ENCODE measurements at places on chromosomes 5 and 9.
A peak's percentile ranks its signal among the peaks of the same experiment; 100 is the strongest.

DNA sequence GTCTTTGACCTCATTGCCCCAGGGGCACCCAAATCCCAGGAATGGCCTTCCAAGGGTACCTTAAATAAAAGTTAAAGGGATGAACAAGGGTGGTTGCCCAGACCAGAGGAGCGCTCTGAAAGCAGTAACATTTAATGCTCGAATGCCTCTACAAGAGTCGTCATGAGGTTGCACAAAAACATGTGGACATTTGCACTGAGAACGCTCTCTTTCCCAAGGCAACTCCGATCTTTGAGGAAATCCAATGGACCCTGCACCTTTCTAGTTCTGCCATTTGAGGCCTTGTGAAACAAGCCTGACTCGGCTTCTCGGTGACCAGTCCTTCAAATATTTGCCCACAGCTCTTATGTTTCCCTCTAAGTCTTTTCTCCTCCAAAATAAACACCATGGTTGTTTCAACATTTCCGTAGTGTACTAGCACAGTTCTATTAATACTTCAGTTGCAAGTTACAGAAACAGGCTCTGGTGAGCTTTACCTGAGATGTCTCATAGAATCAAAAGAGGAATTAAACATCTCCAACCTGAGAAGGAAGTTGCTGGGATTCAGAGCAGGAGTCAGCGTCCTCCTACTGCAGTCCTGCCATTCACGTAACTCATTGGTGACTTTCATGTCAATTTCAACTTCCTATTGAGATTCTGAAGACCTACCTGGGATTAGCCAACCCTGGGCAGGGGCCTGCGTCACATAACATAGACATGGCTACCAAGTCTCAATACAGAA is 168.8 kb upstream of the RAI14 start:
- no peak for DNase-seq

DNA sequence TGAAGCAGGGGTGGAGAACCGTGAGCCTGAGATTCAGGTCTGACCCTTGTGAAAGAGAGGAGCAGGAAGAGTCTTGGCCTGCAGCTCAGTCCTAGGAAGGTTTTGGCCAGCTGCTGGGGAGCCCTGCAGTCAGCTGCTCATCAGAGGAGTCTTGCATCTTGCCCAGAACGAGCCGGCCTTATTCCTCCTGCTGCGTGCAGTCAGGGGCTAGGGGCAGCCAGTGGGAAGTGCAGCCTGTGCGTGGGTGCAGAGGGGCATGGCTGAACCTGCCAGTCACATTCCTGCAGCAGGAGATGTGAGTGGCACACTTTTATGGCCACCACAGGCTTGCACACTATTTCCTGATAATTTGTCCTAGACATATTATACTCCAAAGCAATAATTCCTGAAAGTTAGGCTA is 278.7 kb downstream of the NPR3 start:
- no peak for DNase-seq

GRCh38 chr5:158679221-158679641 is 420.5 kb downstream of the EBF1 start:
- no peak for DNase-seq

GRCh38 chr9:133884907-133885744 is 107.0 kb downstream of the VAV2 start:
- no peak for DNase-seq

GRCh38 chr9:34929506-34930102 is 28.5 kb upstream of the PHF24 start:
- DNase-seq, result peak; percentile 40

GRCh38 chr9:88783711-88784083 is 207.6 kb upstream of the S1PR3 start:
- DNase-seq, result no peak

DNA sequence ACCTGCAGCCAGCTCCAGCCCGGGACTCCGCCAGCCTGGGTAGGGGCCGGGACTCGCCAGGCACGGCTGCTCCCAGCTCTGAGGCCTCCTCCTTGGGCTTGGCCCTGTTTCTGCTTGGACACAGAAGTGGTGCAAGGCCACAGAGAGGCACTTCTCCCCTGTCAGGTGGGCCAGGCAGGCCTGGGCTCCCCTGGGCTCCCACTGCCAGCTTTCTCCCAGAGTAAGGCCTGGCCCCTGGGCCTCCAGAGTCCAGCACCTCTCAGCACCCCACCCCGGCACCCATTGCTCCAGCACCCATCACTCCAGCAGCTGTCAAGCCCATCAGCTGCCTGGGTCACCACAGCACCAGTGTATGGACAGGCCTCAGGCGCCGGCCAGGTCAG is 71.1 kb upstream of the LRRTM2 start:
- DNase-seq, result no peak

GRCh38 chr5:135032999-135033861 is 798 bp downstream of the PITX1 start:
- no peak for DNase-seq

- no peak for DNase-seq
Measured at GRCh38 chr9:123883634-123884033, 46.3 kb downstream of the DENND1A start.

DNA sequence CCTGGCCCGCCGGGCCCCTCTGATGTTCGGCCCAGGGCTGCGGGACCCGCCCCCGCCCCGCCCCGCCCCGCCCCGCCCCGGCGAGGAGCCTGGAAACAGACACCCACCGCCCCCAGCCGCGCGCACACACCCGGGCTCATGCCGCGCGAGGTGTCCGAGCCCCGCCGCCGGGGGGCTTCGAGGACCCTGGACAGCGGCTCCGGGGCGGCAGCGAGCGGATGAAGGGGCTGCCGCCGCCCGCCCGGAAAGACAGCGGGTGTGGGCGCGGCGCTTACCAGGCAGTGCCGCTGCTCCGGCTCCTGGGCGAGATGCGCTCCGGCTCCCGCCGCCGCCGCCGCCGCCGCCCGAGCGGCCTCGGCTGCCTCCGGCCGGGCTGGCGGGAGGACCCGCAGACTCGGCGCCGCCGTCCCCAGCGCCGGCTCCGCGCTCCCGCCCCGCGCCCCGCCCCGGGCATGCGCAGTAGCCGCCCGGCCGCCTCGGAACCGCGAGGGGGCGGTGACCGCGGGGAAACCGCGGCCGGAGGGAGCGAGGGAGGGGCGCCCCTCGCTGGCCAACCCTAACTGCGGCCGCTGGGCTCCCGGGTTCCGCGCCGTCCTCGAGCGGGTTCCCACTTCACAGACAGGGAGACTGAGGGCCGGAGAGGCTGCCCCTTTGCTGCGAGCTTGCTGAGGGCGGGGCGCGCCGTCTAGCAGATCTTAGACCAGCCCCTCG is at the start of gene GPRIN1:
GPRIN1 (minus strand) TSS at position 433 of the 711 bp plus-strand sequence. CDS start 10,322 bp downstream, outside the sequence.
- DNase-seq, result peak; percentile 81

- DNase-seq, result peak; percentile 76
Measured at GRCh38 chr9:111926421-111926875, 29.8 kb downstream of the UGCG start.

- DNase-seq, result no peak
Measured at GRCh38 chr9:23522952-23523351, 303.1 kb downstream of the ELAVL2 start.

GRCh38 chr5:102855681-102856388 is 100.7 kb downstream of the PAM start:
- DNase-seq, result no peak

- no peak for DNase-seq
Measured at GRCh38 chr5:9661316-9662015, 31.3 kb upstream of the TAS2R1 start.

GRCh38 chr5:11792621-11793020 is 111.6 kb downstream of the CTNND2 start:
- no peak for DNase-seq

GRCh38 chr9:11063263-11063662 is 450.5 kb upstream of the PTPRD start:
- no peak for DNase-seq

- DNase-seq, result no peak
Measured at GRCh38 chr5:87787625-87788256, 375.0 kb upstream of the CCNH start.

GRCh38 chr5:172093559-172093958 is 87.1 kb upstream of the FBXW11 start:
- no peak for DNase-seq

DNA sequence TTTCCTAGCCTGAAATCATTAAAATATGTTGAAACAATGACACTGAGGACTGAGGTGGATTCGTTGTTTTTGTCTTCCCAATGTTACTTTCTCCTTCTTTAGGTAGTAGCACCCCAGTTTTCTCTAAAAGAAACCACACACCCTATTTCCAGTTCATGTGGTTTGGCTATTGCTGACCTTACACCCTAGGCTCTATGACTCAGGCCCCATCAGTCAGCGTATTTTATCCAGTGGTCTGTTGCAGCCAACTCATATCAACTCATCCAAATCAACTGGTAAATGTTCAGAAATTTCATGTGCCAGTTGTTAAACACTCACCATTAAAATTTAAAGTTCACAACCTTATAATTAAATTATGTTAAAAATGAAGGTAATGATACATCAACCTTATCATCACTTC is 44.6 kb upstream of the NFIB start:
- DNase-seq, result no peak

- DNase-seq, result no peak
Measured at GRCh38 chr9:82410866-82411265, 422.3 kb downstream of the SPATA31D1 start.

DNA sequence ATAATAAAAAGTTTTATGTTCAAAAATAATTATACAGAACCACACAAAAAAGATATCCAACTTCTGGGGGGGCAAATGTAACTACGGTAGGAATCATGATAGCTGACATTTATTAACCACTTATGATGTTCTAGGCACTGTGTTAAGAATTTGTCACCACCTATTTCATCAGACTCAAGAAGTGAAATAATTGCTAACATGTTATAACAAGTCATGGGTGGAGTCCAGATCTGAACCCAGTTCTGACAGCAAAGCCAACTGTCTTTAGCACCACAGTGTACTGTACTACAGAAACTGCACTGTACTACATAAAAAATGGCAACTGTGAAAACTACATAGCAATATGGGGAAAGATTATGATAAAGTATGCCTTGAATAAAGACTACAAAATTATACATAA is 3.0 kb upstream of the SAP30L start:
- no peak for DNase-seq

DNA sequence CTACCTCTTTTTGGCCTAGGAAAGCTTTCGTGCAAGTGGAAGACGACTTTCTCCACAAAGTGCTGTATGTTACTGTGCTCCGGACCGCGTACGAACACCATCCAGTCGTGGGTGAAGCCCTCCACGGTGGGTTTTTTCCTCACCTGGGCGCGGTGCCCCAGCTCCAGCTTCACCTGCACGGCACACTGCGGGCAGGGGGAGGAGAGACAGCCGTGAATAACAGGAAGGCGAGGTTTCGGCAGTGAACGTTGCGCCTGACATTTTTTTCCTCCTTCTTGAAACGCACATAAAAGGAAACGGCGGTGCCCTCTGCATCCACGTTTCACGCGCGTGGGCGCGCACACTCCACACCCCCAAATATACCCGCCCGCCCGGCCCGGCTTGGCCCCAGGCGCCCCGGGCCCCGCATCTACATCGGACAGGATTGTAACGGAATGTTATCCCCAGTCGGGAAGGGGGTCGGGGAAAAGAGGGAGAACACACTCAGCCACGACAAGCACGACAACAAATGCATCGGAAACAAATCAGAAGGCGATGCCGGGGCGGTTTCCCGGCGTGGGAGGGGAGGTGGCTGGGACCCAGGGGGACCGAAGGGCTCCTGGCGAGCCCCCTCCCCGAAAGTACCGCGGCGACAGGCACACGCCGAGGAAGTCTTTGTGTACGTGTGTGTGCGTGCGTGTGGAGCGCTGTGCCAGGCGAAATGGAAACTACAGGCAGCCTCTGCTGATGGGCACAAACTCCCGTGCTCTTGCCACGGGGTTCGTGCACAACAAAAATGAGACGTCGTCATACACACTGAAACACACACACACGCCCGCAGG is 1.4 kb downstream of the MLLT3 start:
- DNase-seq, result peak; percentile 44

DNA sequence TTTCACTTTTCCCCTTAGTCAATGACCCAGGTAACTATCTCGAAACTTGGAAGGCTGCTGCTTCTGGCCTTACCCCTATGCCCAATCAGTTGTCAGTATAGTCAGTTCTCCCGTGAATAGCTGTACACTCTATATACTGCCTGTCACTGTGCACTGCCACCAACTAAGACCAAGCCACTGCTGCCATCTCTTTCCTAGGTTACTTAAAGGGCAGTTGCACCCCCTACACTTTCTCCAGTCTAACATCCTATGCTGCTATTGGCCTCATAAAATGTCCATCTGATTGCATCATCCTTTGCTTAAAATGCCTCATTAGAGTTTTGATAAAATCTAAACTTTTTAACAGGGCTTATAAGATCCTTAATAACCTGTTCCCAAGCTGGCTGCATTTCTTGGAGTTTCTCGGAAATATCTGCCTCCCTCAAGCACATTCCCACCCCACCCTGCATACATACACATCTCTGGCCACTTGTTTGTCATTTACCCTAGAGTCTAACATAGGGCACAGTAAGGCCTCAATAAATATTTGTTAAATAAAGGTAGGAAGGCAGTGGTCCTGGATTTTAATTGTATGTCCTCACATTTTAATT is 32.8 kb upstream of the TNFAIP8 start:
- DNase-seq, result peak; percentile 35

DNA sequence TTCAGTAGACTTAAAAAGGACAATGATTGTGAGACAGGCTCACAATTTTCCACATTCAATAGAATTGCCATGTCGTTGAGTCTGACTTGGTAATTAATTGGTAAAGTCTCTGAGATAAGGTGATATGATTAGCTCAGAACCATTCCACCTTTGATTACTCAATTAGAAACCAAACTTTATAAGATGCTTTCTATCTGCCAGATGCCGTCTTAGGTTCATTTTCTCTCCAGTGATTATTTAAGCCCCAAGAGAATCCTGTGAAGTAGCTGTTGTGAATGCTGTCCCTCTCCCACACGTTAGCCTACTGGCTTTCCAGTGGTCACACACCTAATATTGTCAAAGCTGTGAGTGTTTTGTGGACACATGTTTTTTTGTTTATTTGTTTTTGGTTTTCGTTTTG is 528.9 kb upstream of the ZNF462 start:
- DNase-seq, result no peak

- DNase-seq, result no peak
Measured at GRCh38 chr5:8429778-8430758, 561.1 kb downstream of the MTRR start.

DNA sequence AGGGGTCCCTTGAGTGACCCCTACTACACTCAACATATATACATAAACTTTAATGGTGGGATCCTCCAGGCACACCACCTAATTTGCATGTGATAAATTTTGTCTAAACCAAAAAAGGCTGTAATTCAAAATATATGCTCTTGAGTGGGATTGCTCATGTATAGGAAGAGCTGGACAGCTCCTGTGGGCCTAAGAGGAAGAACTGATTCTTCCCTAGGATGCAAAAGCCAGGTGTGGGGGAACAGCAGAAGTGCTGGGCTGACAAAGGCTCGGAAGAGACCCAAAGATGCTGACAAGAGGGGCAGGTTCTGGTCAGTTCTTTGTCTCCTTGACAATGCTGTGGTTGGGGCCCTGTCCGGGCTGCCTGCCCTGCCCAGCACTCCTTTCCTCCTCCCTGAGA is 43.9 kb downstream of the PCDH1 start:
- DNase-seq, result no peak

GRCh38 chr5:89956838-89957237 is 452.7 kb downstream of the CETN3 start:
- no peak for DNase-seq

GRCh38 chr5:154214371-154215106 is 24.0 kb downstream of the GALNT10 start:
- no peak for DNase-seq

GRCh38 chr5:62701036-62701435 is 122.4 kb downstream of the LRRC70 start:
- DNase-seq, result no peak

- no peak for DNase-seq
Measured at GRCh38 chr9:111029260-111029659, 9.0 kb downstream of the LPAR1 start.

- no peak for DNase-seq
Measured at GRCh38 chr5:89005990-89006389, 123.0 kb upstream of the MEF2C start.

Data from RPMI8226 (cell line).